Activated CD4-positive, alpha-beta T cell treated with anti-CD3 and anti-CD28 coated beads for 4 hours (primary cell): ENCODE measurements at places on chromosomes 2 and 18.

- DNase-seq: no peak
These were observed 94.7 kb upstream of the L3MBTL4 start for GRCh38 chr18:6509417-6509816.

GRCh38 chr2:165239230-165239629 lies at the start of gene SCN2A:
SCN2A (plus strand) TSS chr2:165239414; CDS start chr2:165295824, 56,410 bp downstream.
- no peak for DNase-seq

DNA sequence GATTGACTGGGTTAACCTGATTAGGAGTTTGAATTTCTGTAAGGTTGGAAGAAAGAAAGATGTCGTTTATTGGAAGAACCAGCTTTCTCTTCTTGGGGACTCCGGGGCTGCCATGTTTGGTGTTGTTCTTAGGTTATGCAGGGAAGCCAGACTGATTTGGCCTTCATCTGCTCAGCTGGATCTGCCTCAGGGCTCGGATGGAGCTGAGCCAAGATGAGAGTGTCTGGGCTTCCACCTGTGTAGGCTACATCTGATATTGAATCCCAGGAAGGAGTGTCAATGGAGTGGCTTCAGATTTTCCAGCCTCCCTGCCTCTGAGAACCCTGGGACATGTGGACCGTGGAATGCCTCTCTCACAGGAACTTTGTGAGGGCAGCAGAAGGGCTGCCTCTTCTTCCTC lies 126.1 kb downstream of the WDSUB1 start:
- DNase-seq: no peak

DNA sequence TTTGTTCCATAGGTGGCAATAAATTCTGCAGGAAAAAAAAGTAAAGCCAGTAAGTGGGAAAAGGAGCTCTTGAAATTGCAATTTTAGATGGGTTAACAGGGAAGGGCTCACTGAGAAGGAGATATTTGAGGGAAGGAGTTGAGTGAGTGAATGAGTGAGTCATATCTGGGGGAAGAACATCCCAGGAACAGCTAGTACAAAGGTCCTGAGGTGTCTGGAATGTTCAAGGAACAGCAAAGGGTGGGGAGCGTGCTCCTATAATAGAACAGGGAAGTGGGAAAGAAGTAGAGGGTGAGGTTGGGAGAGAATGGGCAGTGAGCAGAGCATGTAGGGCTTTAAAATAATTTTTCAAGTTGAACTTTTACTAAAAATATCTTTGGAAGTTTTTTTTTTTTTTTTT lies 68.0 kb upstream of the PSME4 start:
- DNase-seq: no peak

GRCh38 chr2:63300835-63301234 lies 250.2 kb downstream of the OTX1 start:
- DNase-seq: no peak

DNA sequence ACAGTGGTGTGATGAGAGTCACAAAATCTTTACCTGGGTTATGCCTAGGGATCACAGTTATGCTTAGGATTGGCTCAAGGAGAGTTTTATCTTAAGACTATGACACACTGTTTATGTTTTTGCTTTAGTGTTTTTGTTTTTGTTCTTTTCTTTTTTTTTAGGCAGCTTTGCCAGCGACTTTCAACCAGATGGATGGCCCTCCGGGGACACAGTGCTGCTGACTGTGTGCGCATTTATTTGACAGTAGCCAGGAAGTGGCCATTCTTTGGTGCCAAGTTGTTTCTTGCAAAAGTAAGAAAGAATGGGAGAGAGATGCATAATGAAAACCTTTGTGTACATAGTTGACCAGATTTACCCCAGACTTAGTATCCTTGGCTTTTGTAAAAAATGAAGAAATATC lies 15.1 kb upstream of the DYNC2LI1 start:
- DNase-seq: no peak

DNA sequence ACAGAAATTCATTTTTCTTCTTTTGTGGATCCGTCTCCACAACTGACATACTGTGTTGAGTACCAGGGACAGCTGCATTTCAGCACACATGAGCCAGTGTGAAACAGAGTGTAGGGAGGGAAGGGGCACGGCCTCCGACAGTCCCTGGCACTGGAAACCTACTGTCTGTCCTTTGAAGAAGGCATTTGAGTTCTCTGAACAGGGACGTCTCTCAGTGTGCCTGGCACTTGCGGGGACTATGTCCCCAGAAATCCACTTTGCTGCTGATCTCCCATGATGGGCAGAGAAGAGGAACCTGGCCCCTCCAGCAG lies 48.1 kb downstream of the PLB1 start:
- no peak for DNase-seq

DNA sequence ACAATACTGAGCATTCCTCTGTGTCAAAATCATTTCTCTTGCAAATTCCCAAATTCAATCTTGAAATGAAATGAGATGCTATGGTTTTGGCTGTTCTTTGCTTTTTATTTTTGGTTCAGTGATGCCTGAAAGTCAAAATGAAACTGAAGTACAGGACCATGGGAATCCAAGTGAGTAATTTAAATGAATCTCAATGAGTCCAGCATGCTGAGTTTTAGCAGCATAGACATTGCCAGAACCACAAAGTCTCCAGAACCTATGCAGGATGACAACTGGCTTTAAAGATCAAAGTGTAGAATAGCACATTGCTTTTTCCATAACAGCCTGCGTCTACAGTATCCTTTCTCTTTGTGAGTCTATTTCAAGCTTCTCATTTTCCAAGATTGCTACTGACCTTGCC lies 1050.7 kb upstream of the PIK3C3 start:
- no peak for DNase-seq

GRCh38 chr2:181374781-181375675 lies 82.2 kb upstream of the ITGA4 start:
- DNase-seq: no peak

DNA sequence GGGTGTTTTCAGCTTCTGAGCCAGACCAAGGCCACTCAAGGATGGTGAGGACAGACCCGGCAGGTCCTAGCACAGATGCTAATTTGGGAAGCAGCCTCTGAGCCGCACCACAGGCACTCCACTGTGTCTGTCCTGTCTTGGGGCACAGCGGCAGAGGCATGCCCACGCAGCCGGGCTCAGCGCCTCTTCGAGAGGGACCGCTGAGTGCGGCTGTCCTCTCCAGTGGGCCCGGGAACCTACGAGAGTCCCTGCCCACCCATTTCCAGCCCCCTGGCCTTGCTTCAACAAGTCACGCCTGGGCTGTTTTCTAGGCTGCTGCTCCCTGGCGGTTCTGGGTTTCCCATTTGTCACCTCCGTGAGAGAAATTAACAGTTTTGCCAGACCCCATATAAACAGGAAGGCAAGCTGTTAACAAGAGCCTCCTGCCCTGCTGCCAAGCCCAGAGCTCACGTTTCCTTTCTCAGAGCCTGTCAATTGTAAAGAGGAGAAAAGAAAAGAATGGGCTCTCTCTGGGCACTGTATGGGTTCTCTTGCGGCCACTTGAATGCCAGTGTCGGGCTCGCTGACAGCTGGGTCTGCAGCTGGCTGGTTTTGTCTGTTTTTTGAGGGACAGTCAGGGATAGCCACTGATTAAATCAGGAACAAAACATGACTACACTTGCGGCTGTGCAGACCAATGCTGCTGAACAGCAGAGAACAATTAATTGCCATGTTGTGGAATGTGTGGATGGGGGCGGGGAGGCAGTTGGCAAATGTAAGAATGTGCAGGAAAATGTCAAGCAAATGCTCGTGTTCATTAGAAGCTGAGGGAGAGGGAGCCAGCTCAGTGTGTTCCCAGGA lies 30.6 kb downstream of the TMEM17 start:
- DNase-seq: no peak

- DNase-seq: no peak
These were observed 64.5 kb downstream of the SLC4A5 start for GRCh38 chr2:74278694-74279093.

- DNase-seq: no peak
These were observed 507.9 kb downstream of the ERBB4 start for GRCh38 chr2:212030709-212031108.

GRCh38 chr2:96153291-96153713 lies 8.1 kb upstream of the DUSP2 start:
- no peak for DNase-seq

DNA sequence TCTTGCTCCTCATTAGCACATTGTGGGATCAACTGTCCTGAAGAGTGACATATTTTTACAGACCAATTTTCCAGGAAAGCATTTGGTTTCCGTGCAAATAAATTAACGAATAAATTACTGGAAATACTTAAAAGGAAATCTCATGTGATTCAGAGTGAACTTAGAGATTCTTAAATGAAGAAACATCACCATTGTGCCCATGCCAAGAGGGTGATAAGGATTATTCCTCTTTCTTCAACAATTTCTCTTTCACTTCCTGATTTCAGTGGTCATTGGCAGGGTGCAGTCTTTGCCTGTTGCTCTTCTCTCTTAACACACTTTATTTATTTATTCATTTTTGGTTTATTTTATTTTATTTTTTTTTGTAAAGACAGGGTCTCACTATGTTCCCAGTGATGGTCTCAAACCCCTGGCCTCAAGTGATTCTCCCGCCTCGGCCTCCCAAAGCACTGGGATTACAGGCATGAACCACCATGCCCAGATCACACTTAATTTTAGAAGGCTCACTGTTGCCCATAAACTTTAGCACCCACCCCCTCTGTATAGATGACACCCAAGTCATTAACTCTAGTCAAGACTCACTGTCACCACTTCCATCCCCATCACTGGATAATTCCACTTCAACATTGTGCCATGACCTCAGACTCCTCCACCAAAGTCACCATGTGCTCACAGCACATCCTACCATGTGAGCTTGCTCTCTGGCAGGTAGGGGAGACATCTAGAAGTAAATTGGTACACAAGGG lies 92.6 kb upstream of the CERS6 start:
- no peak for DNase-seq

- no peak for DNase-seq
These were observed 52.5 kb downstream of the POMC start for GRCh38 chr2:25115902-25116301.

- no peak for DNase-seq
These were observed 69.1 kb upstream of the CTLA4 start for GRCh38 chr2:203798296-203799087.

DNA sequence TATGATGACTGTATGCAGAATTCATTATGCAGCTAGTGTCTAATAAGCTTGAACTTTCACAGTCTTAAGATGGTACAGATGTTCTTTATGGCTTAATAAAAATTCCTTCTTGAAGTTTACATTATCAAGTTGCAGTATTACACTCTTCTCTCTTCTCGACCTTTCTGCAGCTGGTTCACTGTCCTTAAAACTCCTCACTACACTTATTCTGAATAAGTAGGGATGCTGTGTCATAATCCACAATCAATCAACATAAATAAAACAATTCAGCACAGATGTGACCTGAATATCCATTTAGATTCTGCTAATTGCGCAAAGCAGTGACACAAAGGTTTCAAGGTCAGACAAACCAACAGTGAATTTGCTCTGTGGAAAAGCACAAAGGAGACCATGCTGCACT lies 356.8 kb downstream of the SUCLG1 start:
- DNase-seq: no peak

DNA sequence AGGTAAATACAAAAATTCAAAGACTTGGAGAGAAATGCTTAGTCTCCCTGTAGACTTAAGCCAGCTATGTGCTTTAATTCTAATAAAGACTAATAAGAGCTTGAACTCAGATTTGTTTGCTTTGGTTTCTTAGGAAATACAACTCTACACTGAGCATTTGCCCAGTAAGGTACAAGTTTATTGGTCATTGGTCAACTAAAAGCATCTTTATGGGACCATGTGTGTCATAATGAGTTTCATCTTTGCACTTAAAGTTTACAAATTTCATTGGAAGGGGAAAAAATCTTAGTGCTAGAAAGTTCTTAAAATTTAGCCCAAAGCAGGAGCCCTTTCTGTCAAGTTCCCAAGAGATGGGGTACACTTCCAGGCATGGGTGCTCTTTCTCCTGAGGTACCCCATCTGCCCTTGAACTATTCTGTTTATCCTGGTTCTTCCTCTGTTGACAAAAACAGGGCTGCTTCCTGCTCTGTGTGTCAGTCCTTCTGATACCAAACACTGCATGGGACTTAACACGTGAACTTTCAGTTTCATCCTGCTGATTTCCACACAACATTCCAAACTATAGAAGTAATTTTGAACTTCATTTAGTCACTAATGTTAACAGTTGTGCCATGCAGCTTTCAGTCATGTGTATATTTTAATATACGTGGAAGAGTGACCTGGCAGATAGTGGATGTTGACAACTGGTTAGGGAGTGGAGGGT lies 200.2 kb downstream of the TPGS2 start:
- DNase-seq: no peak

GRCh38 chr2:239227661-239228371 lies 173.0 kb downstream of the HDAC4 start:
- DNase-seq: no peak

GRCh38 chr18:42039396-42039795 lies 84.4 kb downstream of the PIK3C3 start:
- no peak for DNase-seq
